ENCODE measurements at places on chromosomes 1 and 21.

DNA sequence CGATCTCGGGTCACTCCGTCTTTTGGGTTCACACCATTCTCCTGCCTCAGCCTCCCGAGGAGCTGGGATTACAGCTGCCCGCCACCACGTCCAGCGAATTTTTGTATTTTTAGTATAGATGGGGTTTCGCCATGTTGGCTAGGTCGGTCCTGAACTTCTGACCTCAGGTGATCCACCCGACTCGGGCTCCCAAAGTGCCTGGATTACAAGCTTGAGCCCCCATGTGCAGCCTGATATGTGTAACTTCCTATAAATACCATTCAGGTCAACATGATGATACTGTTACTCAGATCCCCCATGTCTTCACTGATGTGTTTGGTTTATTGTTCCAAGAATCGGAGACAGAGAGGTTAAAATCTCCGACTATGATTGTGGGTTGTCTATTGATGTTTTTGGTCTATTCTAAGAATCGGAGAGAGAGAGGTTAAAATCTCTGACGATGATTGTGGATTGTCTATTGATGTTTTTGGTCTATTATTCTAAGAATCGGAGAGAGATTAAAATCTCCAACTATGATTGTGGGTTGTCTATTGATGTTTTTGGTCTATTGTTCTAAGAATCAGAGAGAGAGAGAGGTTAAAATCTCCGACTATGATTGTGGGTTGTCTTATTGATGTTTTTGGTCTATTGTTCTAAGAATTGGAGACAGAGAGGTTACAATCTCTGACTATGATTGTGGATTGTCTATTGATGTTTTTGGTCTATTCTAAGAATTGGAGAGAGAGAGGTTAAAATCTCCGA is 17.0 kb downstream of the C1orf159 start:
- DNase-seq: no peak

- DNase-seq: no peak
Measured at GRCh38 chr1:116825207-116825719, 71.0 kb downstream of the CD2 start.

- no peak for DNase-seq
Measured at GRCh38 chr1:198901266-198901665, 262.4 kb downstream of the PTPRC start.

DNA sequence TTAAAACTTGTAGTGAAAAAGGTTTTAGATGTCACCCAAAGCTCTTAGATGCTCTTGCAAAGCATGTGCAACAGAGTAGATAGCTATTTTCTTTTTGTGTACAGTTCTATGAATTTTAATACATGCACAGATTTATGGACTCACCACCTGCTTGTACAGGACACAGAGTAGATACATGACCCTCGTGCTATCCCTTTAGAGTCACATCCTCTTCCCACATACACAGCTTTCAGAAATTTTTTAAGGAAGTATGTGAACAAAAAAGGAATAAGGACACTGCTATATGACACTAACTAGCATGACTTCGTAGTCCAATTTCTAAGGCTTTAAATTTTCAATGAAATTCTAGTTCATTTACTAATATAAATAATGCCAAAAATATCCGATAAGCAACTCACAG is 60.9 kb downstream of the ABL2 start:
- DNase-seq: no peak

DNA sequence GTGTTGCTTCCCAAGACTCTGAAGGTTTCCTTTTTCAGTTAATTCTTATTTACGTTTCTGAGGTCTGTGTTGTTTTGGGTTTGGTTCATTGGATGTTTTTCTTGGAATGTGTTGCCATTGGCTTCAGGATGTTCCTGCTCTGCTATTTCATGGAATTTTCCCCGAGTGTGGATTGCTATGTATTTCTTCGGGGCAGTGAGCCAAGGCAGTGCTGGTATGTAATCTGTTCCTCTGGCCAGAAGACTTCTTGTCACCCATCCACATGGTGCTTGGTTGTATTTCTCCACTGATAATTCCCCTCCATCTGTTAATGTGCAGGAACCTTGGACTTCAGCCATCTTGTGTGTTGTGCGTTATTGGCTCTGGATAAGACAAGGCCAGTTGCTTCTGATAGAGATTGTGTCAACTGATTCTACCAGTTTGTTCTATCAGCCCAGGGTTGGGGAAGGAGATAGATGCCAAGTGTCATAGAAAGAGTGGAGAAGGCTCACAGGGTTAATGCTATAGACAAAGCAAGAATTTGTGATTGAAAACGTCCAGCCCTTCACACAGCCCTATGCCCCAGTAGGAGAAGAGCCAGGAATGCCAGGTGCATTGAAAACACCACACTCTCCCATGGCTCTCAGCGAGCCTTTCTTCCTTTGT is 505.2 kb downstream of the PLPP3 start:
- no peak for DNase-seq

DNA sequence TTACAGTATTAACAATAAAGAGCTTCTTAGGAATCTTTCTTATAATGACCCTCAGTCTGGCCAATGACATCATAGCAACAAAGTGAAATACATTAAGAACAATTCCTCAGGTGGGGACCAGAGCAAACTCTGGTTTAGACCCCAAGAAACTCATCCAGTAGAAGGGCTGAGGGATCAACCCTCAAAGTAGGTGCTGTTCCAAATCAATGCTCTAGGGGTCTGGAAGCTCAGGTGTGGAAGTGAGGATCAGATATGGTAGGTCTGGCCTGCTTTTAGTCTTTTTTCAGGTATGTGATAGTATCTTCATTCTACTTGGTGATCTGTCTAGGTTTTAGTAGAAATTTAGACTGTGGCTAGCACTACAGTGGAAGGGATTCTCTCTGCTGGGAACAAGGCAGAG is 291.7 kb downstream of the PDE4B start:
- DNase-seq: no peak

GRCh38 chr21:45470773-45471524 is 66.0 kb downstream of the COL18A1 start:
- DNase-seq: peak; percentile 36

- DNase-seq: no peak
Measured at GRCh38 chr1:12102066-12102465, 39.0 kb downstream of the TNFRSF8 start.

GRCh38 chr1:113042285-113043143 is 30.5 kb upstream of the LRIG2 start:
- peak; percentile 28 for DNase-seq

- DNase-seq: no peak
Measured at GRCh38 chr1:17597651-17598050, 58.2 kb downstream of the ARHGEF10L start.

DNA sequence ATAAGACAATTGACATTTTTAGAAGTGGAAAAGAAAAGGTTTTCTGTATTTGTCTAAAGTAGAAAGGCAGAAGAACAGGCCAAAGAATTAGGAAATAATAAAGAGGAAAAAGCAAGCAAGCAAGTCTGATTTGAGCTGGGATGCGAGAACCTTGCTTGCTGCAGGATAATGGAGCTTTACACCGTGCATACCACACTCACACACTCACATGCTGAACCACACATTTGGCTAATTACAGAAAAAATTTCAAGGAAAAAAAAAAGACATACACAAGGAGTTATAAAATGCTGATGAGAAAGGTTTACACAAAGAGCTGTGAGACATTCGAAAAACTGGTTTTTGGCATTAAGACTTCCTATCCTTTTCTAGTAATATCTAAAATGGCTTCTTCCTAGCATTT is 593.9 kb downstream of the KIF26B start:
- DNase-seq: no peak

DNA sequence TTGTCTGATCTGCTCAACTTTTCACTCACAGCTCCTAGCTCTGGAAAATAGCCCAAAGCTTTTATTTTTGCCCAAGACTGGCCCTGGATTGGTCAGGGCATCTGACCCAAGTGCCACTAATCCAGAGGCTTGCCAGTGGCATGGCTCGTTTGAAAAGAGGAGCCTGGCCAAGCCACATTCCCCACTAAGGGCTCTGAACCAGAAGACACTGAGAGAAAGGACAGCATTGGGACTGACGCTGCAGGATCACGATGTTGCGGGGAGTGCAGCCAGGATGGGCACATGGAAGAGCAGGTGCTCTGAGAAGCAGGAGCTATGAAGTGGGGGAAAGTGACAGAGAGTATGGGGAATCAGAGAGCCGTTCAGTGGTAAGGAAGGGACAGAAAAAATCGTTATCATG is 44.9 kb upstream of the TSPAN2 start:
- DNase-seq: no peak

DNA sequence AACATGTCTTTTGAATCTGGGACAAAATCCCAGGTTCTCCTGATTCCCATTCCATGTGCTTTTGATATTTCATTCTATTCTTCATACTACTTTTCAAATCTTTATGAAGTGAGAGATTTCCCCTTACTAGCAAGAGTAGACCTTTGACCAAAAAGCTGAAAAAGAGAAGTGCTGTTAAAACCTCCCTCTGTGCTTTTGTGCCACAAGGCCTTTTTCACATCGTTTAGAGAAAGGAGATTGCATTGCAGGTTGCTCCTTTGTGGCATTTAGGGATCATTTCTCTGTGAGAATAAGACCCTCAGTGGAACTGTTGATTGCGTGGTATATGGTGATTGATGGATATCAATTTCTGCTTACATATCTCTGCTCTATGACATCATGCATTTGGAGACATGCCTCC is 148.8 kb downstream of the TGFB2 start:
- no peak for DNase-seq

GRCh38 chr1:153597206-153597605 is 15.7 kb downstream of the S100A16 start:
- DNase-seq: no peak

DNA sequence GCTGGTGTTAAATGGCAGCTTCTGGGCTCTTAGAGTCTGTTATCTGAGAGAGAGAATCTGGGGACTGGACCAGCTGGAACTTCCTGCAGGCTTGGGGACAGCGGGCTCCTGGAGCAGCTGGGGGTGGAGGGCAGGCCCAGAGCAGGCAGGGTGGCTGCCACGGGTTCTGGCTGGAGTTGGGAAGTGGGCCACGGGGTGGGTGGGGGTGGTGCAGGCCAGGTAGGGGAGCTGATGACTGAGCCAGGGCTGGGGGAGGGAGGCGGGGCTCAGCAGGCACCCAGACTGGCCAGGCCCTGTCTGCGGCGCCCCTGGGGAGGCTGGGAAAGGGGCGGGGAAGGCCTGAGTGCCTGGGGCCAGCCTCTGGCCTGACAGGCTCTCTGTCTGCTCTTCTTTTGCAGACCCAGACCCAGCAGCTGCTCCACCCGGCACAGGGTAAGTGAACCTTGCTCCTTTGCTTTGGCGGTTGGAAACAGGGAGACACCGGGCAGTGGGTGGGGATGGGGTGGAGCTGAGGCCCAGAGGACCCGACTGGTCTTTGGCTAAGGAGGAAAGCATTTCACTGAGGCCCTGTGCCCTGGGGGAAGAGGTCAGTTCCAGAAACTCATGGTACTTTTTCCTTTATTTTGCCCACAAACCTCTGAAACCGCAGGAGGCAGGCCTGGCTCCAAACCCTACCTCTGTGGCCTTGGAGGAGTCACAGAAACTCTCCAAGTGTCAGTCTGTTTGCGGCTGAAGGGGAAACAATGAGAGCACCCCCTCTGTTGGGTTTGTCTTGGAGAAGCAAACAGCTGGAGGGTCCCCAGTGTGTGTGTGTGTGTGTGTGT is 48.8 kb downstream of the ARHGEF10L start:
- DNase-seq: no peak

DNA sequence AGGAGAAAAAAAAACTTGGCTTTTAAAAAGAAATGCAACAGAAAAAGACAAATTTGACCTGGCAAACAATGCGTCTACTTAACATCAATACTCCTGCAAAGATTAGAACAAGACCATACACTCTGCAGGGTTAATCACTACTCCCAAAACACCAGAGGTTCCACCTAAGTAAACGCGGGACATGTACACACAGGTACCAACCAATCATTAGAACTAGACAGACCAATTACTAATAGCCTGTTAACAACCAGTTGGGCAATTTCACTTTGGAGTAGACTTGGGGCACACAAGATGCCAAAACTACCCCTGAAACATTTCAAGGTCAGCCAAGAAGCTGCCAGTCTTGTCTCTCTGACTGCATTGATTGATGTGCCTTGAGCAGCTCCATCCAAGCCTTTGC is 125.8 kb downstream of the RRAGC start:
- DNase-seq: no peak

DNA sequence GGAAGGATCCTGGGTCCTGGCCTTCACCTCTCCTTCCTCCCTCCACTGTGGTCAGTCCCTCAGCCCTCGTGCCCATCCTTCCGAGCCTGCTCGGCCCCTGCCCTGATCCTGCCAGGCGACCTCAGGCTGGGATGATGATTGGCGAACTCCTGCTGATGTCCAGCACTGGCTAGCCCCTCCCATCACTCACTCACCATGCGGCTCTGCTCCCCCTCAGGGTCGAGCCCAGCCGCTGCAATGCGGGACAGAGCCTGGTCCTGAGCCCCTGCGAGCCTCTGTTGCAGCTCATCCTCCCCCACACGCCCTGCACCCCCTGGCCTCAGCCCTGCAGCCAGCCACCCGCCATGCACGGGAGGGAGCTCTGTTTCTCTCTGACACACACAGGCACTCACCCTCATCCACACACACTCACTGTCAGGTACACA is 100.2 kb downstream of the DMRTB1 start:
- no peak for DNase-seq

- no peak for DNase-seq
Measured at GRCh38 chr1:97986041-97987005, 65.5 kb upstream of the DPYD start.

GRCh38 chr1:228974273-228974672 is 239.0 kb downstream of the RHOU start:
- DNase-seq: no peak

GRCh38 chr1:202852163-202852904 is 36.6 kb downstream of the RABIF start:
- DNase-seq: peak; percentile 58

DNA sequence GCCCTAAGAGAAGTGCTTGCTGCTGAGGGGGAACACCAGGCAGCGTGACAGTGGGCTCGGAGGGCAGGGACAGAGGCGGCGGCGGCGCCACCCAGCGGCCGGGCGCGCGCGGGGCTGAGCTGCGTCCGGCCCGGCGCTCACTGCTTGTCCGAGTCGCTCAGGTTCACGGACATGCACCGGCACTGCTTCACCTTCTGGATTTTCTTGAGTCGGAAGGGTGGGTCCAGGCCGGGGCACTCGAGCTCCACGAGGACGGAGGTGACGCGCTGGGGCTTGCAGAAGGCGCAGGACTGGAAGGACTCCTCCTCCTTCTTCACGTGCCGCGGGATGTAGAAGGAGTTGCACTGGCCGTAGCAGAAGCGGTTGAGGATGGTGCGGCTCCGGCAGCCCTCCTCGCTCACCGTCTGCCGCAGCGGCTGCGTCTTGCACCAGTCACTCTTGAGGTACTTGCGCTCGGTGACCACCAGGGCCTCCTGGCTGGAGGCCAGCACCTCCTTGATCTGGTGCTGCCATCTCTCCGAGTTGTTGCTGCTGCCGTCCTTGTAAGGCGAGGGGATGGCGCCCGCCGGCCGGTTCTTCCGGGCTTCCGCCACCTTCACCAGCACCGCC is 119.0 kb downstream of the GREM2 start:
- DNase-seq: peak; percentile 23
